Hippocampal formation (tissue), 2 donors: ENCODE measurements at places on chromosomes 11 and 22.

DNA sequence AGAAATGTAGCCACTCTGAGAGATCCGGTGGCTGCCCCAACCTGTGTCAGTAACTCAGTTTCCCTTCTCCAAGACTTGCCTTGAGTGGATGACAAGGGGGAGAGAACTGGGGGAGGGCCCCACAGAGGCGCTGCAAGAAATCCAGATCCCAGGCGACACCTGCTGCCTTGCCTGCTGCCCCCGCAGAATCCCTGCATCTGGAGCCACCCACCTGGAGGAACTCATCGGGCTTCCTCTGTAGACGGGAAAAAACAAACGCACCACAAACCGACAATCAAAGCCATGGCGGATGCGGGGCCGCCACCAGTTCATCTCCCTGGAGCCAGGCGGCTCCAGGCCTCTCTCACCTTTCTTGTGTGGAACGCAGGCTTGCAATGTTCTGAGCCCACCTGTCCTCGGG, 40.2 kb downstream of the MACROD1 start:
- no peak for DNase-seq

- no peak for DNase-seq
These were observed 56.4 kb downstream of the MN1 start for GRCh38 chr22:27745154-27745553.

GRCh38 chr11:122632181-122632824, 23.2 kb upstream of the UBASH3B start:
- DNase-seq, result no peak

DNA sequence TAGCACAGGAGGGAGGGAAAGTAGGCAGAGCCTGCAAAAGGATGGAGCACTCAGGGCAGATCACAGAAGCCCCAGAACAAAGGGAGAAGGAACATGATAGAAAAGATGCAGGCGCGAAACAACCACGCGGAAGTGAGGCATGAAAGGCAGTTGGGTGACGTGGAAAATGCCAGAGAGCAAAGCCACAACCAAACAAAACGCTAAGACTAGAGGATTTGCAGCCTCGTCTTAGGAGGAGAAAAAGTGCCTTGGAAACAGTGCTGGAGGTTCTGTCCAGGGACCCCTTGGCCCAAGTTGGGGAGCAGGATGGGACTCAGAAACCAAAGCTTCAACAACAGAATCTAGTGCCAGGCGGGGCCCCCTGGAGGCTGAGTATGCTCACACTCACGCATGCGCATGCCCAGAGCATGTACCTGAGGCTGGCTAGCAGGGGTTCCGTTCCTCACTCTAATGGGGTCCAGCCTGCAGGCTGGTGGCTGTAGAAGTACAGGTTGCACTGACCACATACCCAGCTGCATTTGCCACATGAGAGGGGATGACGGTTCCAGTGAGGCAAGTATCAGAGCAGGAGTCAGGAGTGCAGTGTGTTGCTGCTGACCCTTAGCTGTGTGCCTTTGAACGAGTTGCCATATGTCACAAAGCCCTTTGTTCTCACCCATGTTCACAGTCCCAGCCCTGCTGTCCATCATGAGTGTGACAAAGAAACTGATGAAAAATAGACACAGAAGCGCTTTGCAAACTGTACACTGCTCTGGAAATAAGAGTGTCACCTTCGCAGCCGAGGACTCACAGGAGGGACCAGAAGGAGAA, 568.6 kb upstream of the CADM1 start:
- no peak for DNase-seq
